ENCODE measurements at places on chromosomes 11 and 22.

GRCh38 chr11:74100735-74101134 is 70.1 kb downstream of the C2CD3 start:
- H3K27ac ChIP-seq: no peak overlapping the region
- no peaks in the 10 kb centered on the region for H3K27me3 ChIP-seq
- DNase-seq: no peak
- peaks cover 64% of the 10 kb centered on the region for H3K36me3 ChIP-seq

- no peak overlapping the region for H3K4me3 ChIP-seq
- no peak for DNase-seq
- peaks cover 8% of the 10 kb centered on the region for H3K36me3 ChIP-seq
- no peaks in the 10 kb centered on the region for H3K27me3 ChIP-seq
Observed at GRCh38 chr22:46841522-46841921, 79.1 kb downstream of the TBC1D22A start.

GRCh38 chr11:107847184-107847583 is 11.4 kb downstream of the SLC35F2 start:
- DNase-seq: no peak
- peaks cover 33% of the 10 kb centered on the region for H3K4me1 ChIP-seq
- peaks cover 16% of the 10 kb centered on the region for H3K36me3 ChIP-seq

- no peak for DNase-seq
- peaks cover 4% of the 10 kb centered on the region for H3K27me3 ChIP-seq
- peaks cover 3% of the 10 kb centered on the region for H3K36me3 ChIP-seq
- peaks cover 31% of the 10 kb centered on the region for H3K4me1 ChIP-seq
Observed at GRCh38 chr22:36900225-36900624, 13.2 kb upstream of the CSF2RB start.

All from activated T-helper 2 cell treated with anti-CD3 and anti-CD28 coated beads, Interferon-gamma antibody, Interleukin-2, Interleukin-4, amounts not matched to agents 10 μg/mL and 5 μg/mL and 100 μg/mL, durations not matched to agents 14 hours and 24 hours and 36 hours (primary cell).